ENCODE measurements at places on chromosomes 7 and 10. TPM values are rescaled to one million over a fixed set of nuclear protein-coding genes. Genes with fewer than 3 reads are reported as not detected.

DNA sequence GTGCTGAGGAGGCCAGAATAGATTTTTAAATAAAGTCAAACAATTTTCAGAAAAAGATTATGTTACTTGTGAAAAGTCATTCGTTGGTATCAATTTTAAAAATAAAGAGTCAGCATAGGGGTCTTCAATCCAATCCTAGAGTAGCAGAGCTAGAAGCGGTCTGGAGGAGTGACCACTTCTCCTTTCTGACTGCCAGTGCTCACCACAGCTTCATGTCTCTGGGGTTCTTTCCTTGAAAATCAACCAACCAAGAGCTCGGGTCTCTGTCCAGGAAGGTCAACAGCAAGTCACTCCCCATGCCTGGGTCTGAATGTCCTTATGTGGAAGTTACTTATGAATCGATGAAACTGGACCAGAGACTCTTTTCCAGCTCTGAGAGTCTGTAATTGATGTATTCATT lies 14.3 kb downstream of the PTPRN2 start:
- no peak for DNase-seq
- no peak overlapping the region for H3K4me3 ChIP-seq
- H3K36me3 ChIP-seq = no peaks in the 10 kb centered on the region

GRCh38 chr7:2612445-2613097 lies 19.2 kb upstream of the TTYH3 start:
- no peak overlapping the region for H3K27ac ChIP-seq
- no peaks in the 10 kb centered on the region for H3K4me1 ChIP-seq
- no peaks in the 10 kb centered on the region for H3K36me3 ChIP-seq
- no peaks in the 10 kb centered on the region for H3K27me3 ChIP-seq

GRCh38 chr7:29946428-29947186 lies 43.0 kb downstream of the SCRN1 start:
- DNase-seq = no peak
- no peaks in the 10 kb centered on the region for H3K4me1 ChIP-seq
- H3K27ac ChIP-seq = no peak overlapping the region
- no peak overlapping the region for H3K4me3 ChIP-seq

DNA sequence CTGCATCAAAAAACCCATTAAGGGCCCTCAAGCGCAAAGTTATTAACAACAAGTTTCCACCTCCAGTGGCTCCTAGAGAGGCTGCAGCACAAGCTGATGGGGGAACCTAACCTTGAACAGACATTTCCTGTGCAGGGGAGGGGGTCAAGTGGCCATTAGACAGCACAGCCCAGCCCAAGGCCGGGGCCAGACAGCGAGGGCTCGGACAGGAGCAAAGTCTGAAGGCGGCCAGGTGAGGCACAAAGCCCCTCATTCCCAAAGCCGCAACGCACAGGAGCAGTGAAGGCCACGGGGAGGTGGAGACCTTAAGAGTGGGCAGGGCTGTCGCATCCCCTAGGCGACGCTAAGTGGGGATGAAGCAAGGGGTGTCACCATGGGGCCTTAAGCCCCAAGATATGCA lies 73.2 kb upstream of the ZNF746 start:
- DNase-seq = no peak
- H3K4me3 ChIP-seq = no peak overlapping the region
- H3K27me3 ChIP-seq = no peaks in the 10 kb centered on the region
- no peaks in the 10 kb centered on the region for H3K36me3 ChIP-seq
- H3K4me1 ChIP-seq = no peaks in the 10 kb centered on the region

DNA sequence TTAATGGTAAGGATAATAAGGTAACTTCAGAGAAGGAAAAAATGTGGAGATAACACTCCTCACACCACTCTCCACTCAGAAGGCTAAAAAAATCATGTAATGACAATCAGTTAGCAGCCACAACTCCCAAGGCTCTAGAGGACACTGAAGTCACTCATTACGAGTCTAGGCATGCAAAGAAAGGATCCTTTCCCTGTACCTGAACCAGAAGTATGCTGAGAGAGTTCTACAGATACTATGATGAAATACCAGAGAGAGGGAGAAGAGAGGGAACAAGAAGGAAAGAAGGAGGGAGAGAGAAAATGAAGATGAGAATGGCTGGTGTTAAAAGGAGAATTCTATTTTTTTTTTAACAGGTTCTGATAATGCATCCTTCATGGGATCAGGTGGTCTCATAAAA lies 224.3 kb upstream of the PLXNA4 start:
- H3K27ac ChIP-seq = no peak overlapping the region
- H3K4me3 ChIP-seq = no peak overlapping the region
- no peaks in the 10 kb centered on the region for H3K36me3 ChIP-seq
- no peak for DNase-seq
- no peaks in the 10 kb centered on the region for H3K27me3 ChIP-seq
- H3K4me1 ChIP-seq = no peaks in the 10 kb centered on the region

- no peak overlapping the region for H3K27ac ChIP-seq
- no peaks in the 10 kb centered on the region for H3K36me3 ChIP-seq
- no peaks in the 10 kb centered on the region for H3K27me3 ChIP-seq
- H3K4me1 ChIP-seq = peaks cover 46% of the 10 kb centered on the region
- no peak for DNase-seq
Observed at GRCh38 chr10:102777711-102778453, 34.1 kb downstream of the WBP1L start.

DNA sequence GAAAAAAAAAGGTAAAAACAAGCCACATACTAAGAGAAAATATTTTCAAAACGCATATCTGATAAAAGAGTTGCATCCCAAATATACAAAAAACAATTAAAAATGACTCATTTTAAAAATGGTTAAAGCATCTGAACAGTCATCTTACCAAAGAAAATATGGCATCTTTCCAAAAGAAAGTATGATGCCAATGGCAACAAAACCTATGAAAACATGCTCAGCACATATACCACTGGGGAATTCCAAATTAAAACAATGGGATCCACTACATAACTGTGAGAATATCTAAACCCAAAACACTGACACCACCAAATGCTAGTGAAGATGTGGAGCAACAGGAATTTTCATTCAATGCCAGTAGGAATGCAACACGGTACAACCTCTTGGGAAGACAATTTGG lies 39.3 kb downstream of the VSTM2A start:
- no peaks in the 10 kb centered on the region for H3K27me3 ChIP-seq
- DNase-seq = no peak
- H3K36me3 ChIP-seq = no peaks in the 10 kb centered on the region
- no peaks in the 10 kb centered on the region for H3K4me1 ChIP-seq
- H3K27ac ChIP-seq = no peak overlapping the region

GRCh38 chr7:137642472-137642871 lies 204.3 kb downstream of the DGKI start:
- DNase-seq = no peak
- no peak overlapping the region for H3K4me3 ChIP-seq
- no peaks in the 10 kb centered on the region for H3K4me1 ChIP-seq
- H3K36me3 ChIP-seq = no peaks in the 10 kb centered on the region

Gene PMS2
- 22.7 TPM for total RNA-seq

Gene MOGAT3
- total RNA-seq = not detected

Gene HOXA11
- not detected for total RNA-seq

Gene STYXL1
- 23.9 TPM for total RNA-seq

Gene ATOH7
- total RNA-seq = not detected

Measured in CD4-positive, alpha-beta memory T cell (primary cell).